ENCODE measurements at places on chromosomes 5 and 9.

DNA sequence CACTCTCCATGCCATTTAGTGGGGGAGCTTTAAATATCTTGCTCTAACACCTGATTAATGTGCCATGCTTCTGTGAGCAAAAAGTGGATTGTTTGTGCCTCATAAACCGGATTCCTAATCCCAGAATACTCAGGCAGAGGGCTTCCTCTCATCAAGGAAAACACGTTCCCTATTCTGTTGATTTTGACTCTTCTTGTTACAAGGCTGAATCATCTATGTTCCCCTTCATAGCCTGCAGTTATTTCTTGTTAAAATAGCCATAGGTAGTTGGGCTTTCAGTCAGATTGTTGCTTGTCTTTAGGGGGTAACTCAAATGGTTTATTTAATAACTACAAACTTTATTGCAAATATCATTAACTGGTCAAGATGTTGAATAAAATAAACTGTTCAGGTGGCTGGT, 26.6 kb downstream of the ROPN1L start:
- no peak for DNase-seq

DNA sequence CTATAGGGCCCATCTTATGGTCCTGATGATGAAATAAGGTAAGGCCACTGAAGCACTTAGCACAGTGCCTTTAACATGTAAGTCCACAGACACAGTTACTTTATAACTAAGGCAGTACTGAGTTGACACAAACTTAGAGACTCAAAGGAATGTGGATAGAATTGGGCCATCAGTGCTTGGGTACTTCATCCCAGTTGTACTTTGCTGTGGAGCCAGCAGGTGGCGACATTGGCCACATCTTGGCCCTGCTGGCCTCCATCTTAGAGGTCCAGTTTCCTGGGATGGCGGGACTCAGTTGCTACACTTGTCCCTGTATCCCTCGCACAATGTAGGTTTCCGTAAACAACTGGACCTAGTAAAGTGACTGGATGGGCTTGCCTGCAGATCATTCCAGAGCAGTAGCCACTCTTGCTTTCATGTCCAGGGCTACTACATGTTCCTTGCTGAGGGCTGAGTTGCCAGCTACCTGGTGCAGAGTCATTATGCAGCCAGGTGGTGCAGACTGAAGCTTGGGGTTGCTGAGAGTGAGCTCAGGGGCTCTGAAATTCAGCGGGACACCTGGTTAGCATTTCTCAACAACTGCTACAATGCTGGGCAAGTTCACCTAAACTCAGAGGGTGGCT, 10.6 kb downstream of the MTAP start:
- peak; percentile 77 for DNase-seq

GRCh38 chr5:131194725-131195124, 24.0 kb downstream of the LYRM7 start:
- no peak for DNase-seq

- no peak for DNase-seq
These were observed 155.8 kb upstream of the SMIM23 start for GRCh38 chr5:171629628-171630349.

DNA sequence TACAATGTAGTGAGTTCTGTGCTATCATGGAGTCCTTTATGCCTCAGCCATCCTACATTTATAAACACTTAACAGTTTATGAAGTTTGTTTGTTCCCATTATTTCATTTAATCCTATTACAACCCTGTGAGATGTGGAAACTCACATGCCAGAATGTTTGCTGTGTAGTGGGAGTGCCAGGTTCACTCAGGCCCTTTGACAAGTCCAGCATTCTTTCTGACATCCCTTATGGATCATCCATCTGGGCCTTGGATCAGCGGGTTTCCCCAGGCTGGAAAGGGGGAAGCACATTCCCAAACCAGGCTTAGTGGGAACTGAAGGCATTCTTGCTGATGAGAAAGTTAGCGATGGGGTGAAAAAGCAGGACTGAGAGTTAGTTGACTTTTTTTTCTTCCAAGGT, 128.1 kb upstream of the OTULINL start:
- DNase-seq: no peak

GRCh38 chr9:6759185-6759977, 1.6 kb downstream of the KDM4C start:
- peak; percentile 86 for DNase-seq

GRCh38 chr9:92455217-92455616, 27.1 kb downstream of the ASPN start:
- no peak for DNase-seq

DNA sequence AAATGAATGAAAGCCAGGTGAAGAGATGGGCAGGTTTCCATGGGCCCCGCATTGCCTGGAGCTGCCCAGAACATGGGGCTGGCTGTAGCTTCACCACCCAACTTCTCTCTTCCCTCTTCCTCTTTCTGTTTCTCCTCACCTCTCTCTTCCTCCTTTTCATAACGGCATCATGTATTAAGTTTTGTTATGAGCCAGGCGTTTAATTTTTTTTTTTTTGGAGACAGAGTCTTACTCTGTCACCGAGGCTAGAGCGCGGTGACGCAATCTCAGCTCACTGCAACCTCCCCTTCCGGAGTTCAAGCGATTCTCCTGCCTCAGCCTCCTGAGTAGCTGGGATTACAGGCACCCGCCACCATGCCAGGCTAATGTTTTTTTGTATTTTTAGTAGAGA, 13.0 kb upstream of the SPINK4 start:
- DNase-seq: peak; percentile 11

DNA sequence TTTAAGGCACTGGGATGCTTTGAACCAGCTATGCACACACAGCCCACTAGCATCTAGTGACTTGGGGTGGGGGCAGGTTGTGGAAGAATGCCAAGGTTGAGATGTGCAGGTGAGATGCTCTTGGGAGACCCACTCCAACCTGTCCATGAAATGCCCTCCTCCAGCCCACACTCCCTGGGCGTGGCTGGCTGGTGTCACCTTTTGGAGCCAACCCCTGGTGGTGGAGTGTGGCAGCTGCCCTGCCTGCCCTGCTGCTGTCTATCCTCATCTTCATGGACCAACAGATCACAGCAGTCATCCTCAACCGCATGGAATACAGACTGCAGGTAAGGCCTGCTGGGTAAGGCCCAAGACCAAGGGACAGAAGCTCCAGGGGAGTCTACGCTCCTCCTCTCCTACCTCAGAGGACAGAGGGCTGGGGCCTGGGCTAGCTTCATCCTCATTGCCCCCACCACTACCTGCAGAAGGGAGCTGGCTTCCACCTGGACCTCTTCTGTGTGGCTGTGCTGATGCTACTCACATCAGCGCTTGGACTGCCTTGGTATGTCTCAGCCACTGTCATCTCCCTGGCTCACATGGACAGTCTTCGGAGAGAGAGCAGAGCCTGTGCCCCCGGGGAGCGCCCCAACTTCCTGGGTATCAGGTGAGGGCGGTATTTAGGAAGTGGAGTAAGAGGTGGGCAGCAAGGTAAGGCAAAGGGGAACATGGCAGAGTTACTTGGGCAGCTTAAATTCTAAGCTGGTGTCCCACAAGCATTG, 7.4 kb downstream of the SLC4A9 start:
- DNase-seq: no peak

DNA sequence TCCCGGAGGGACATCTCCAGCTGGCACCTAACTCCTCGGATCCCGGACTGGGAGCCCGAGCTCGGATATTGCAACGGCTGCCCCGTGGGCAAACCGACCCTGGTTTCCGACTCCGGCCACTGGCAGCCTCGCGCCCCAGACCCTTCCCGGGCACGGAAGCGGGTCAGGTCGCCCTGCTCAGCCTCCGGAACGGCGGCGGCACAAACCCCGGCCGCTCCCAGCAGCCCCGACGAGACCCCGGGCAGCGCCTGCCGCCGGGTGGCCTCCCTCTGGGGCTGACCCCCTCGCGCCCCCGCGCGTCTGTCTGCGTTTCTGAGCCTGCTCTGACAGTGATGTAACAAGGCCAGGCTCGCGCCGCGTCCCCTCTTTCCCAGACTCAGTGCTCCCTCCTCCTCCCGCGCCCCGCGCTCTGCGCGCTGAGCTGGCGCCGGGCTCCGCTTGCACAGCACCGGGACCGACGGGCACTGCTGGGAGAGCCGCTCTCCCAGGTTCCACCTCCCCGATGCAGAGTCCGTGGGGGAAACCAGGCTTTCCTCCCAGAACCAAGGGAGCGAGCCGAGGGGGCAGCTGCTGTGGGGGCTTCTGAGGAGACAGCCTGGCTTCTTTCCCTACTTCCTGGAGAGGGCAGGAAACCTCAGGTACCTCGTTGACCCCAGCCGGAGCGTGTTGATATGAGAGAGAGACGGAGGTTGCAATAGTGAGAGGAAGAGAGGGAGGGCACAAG, at the start of gene TMEM215:
TMEM215 (plus strand) TSS at position 373 of the 724 bp plus-strand sequence. CDS start 644 bp downstream, outside the sequence.
- DNase-seq: no peak

- DNase-seq: no peak
These were observed 122.4 kb upstream of the NMUR2 start for GRCh38 chr5:152527358-152528052.

GRCh38 chr5:52523701-52524100, 264.0 kb upstream of the ITGA1 start:
- DNase-seq: no peak

DNA sequence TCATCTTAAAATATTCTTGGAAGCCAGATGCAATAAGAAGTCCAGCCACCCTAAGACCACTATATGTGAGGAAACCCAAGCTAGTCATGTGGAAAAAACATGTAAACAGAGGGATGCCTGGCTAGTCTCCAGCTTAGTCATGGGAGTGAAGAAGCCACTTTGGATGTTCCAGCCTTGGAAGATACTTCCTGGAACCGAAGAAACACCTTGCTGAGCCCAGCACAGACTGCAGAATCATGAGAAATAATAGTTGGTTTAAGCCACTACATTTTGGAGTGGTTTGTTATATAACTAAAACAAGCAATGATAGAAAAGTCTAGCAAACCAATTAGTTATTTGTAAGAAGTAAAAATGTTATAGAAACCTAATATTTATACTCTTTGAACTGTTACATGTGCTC, 12.6 kb downstream of the DHX29 start:
- DNase-seq: no peak

- DNase-seq: no peak
These were observed 4.7 kb downstream of the PTGES2 start for GRCh38 chr9:128122809-128123175.

- DNase-seq: no peak
These were observed 36.4 kb downstream of the PIK3R1 start for GRCh38 chr5:68251804-68252522.

GRCh38 chr5:155759984-155760383, 567.0 kb upstream of the SGCD start:
- DNase-seq: no peak

GRCh38 chr5:96143450-96143849, 181.8 kb upstream of the ELL2 start:
- no peak for DNase-seq

DNA sequence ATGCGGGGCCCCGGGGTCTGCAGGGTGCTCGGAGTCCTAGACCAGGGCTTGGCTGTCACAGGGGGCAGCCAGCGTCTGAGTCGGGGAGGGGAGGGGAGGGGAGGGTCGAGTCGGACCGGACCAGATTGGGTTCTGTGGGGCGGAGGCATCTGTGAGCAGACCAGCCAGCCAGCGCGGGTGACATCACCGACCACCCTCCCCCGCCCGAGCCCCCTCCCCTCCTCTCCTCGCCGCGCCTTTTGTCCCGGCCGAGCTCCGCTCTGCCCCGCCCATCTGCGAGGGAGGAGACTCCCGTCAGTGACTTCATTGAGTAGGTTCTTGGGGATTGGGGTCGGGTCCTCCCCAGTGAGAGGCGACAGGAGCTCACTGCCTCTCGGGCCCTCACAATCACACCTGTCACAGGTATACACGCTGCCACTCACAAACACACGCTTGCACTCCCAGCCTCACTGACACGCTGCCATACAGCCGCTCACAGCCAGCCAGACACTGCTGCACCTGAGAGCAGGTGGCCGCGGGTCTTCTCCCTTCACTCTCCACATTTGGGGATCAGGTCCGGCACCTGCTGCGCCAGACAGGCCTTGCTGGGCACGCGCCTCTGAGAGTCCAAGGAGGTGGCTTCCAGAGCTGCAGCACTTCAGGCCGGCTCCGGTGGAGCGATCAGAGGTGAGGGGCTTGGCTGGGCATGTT, 546 bp downstream of the DNAJB5 start:
- DNase-seq: peak; percentile 54

DNA sequence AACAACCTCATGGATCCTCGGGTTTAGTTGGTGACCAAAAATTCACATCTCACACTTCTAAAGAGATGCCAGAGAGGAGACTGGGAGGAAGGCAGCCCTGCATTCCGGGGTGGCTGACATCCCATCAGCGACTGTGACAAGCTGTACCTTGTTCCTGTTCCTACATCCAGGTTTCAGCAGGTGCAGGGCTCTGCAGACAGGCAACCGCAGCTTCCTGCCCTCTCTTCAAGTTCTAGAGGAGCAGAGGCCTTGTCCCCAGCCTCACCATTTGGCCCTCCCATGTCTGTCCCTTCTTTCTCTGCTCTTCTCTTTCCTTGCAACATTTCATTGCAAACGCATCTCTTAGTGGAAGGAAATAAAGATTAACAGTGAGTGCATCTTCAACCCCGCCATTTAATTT, 454.6 kb downstream of the IRX1 start:
- no peak for DNase-seq

GRCh38 chr5:179381691-179382090, 36.4 kb upstream of the ADAMTS2 start:
- no peak for DNase-seq

- no peak for DNase-seq
These were observed 15.0 kb upstream of the CEP120 start for GRCh38 chr5:123438244-123438643.

- no peak for DNase-seq
These were observed 751.7 kb downstream of the TLE1 start for GRCh38 chr9:80937645-80938044.

DNA sequence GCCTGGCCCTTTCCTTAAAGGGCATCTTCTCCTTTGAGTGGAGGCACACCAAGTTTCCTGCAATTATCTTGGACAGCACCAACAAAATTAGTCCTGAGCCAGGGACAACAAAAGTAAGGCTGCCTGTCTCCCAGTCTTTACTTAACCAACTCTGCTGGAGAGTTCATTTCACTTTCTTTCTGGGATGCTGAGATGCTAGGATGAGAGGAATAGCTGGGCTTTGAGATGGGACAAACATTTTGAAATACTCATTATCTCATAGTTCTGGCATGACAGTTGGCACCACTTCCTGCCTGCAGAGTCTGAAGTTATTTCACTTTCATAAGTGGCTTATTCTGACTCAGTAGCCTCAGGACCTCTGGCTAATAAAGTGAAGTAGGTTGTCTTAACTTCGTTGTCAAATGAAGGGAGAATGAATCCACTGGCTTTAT, 157.0 kb downstream of the C9orf152 start:
- DNase-seq: peak; percentile 39

- DNase-seq: no peak
These were observed 490.7 kb downstream of the CDH18 start for GRCh38 chr5:19497229-19497815.

GRCh38 chr5:148179234-148179824, 11.0 kb downstream of the SPINK14 start:
- peak; percentile 58 for DNase-seq

DNA sequence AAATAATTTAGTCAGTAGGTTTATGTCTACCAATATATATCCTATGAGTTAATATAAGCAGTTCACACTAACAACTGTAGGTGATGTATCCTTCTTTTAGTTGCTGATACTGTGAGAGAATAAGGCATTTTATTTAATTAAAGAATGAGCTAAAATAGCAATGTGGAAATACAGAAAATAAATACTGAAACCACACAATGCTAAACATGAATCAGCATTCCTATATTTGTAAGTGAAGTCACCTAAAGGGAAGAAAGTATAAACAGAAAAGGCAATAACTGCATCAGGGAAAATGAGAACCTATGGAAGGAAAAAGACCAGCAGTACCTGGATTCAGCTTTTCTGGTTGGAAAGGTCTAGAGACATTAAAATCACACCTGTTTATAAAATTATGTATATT, 336.0 kb downstream of the PDE4D start:
- DNase-seq: no peak

- no peak for DNase-seq
These were observed 12.4 kb downstream of the CEMIP2 start for GRCh38 chr9:71755869-71756268.
